ENCODE measurements at places on chromosomes 6 and 20.

DNA sequence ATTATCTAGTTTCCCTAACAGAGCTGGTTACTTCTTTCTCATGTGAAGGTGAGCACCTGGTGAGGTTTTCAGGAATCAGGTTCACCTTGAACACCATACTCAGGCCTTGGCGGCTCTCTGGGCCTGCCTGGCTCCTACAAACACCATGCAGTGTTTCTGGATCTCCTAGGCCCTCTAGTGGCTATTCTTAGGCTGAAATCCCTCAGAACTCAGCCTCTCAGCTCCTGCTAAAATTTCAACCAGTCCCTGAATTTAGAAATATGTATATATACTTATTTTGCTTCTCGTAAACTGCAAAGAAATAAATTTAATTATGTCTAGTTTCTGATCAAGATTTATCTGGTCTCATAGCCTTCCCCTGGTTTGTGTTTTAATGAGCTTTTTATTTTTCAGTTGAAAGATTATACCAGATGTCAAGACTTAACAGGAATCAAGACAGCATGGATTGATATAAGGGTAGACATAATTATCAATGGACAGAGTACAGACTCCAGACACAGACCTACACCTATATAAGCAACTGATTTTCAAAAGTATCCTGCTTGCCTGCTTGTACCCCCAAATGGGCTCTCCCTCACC lies 55.9 kb downstream of the ANKEF1 start:
- DNase-seq = no peak
- no peaks in the 10 kb centered on the region for H3K36me3 ChIP-seq
- H3K4me3 ChIP-seq = no peak overlapping the region
- H3K27me3 ChIP-seq = no peaks in the 10 kb centered on the region
- no peaks in the 10 kb centered on the region for H3K4me1 ChIP-seq

- H3K36me3 ChIP-seq = no peaks in the 10 kb centered on the region
- peaks cover 13% of the 10 kb centered on the region for H3K4me1 ChIP-seq
- no peaks in the 10 kb centered on the region for H3K27me3 ChIP-seq
- DNase-seq = peak; percentile 42
- no peak overlapping the region for H3K27ac ChIP-seq
Observed at GRCh38 chr6:110537208-110538123, 61.1 kb upstream of the SLC22A16 start.

DNA sequence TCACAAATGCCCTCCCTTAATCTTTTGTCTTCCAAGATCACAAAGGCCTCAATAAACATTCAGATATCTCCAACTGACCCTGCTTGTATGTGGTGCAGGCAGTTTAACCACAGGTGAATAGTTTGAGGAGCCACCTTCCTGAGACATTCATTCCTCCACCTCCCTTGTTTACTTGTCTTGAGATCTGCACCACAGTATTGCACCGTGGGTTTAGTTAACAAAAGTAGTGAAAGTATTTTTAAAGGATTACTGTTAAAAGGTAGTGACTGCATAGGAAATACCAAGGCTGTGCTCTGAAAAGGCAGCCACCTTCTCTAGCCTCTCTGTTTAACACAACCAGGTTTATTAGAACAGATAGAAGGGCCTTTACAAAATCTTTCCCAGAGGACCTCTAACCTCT lies 46.5 kb downstream of the SESN1 start:
- H3K36me3 ChIP-seq = no peaks in the 10 kb centered on the region
- no peak overlapping the region for H3K4me3 ChIP-seq
- no peaks in the 10 kb centered on the region for H3K27me3 ChIP-seq

GRCh38 chr20:47496118-47496517 lies 5.6 kb upstream of the NCOA3 start:
- H3K4me1 ChIP-seq = peaks cover 27% of the 10 kb centered on the region
- H3K4me3 ChIP-seq = no peak overlapping the region
- H3K27ac ChIP-seq = no peak overlapping the region
- no peaks in the 10 kb centered on the region for H3K27me3 ChIP-seq
- no peak for DNase-seq
- no peaks in the 10 kb centered on the region for H3K36me3 ChIP-seq

DNA sequence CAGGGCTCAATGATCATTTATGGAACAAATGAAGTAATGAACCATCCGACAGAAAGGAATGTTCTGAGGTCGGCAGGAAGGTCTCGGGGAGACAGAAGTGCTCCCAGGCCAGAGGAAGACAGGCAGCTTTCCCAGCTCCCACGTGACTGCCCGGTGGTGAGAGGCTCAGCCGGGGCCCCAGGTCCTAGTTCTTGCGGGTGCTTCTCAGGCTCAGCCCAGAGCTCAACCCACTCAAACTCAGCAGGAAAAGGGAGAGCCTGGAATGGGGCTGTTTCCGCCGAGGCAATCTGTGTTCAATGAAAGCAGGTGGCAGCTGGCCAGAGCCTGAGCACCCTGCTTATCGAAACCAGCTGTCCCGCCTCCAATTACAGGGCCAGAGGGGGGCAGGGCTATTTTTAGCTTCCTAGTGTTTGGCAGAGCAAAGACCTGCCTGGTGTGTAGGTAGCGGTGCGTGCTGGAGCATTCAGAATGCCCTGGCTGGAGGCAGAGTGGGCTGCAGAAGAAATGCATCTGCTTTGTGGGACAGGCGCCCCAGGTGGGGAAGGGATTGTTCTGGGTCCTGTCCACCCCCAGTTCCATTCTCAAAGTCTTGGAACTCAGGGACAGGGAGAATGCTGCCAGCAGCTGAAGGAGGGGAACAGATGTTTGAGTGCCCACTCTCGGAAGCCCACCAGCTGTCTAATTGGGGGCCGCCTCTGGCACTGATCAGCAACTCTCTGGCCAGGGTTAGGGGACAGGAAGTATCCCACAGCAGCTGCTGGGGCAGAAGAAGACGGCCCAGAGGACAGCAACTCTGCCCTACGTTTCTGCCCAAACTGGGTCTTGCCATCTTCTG lies 145.1 kb downstream of the PREX1 start:
- DNase-seq = no peak
- H3K4me1 ChIP-seq = peaks cover 59% of the 10 kb centered on the region
- H3K27me3 ChIP-seq = no peaks in the 10 kb centered on the region
- H3K36me3 ChIP-seq = peaks cover 29% of the 10 kb centered on the region
- peak overlapping the region; percentile 8 for H3K4me3 ChIP-seq
- H3K27ac ChIP-seq = peak overlapping the region; percentile 48

DNA sequence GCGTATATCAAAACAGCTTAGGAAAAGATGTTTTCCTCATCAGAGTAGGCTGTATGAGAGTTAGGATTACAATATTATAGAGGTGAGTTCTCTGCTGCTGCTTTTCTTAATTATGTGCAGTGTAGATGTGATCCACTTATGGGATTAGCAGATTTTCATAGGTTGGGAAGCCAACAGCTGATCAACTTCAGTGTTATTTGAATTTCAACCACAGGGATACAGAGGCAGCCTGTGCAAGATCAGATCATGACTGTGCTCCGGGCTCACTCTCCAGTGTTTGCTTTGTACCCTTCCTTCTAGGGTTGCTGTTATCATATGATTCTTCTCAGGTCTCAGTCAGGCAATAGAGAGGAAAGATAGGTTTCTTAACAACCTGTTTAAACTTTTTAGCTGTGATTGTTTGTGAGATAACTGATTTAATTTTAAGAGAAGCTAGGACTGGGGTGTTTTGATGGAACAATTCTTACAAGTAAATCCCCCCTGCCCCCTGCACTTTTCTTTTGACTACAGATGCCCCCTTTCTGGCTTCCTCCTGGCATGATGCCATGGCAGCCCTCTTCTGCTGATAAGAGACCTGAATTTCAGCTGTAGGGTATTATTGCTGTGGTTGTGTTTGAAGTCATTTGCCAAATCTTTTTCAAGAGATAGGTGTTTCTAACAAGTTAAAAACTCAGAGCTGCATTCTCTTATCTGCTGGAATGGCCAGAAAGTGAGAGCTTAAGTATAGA lies 8.5 kb downstream of the RNF8 start:
- no peak for DNase-seq
- peaks cover 16% of the 10 kb centered on the region for H3K4me1 ChIP-seq
- no peak overlapping the region for H3K27ac ChIP-seq
- peaks cover 31% of the 10 kb centered on the region for H3K36me3 ChIP-seq
- H3K27me3 ChIP-seq = no peaks in the 10 kb centered on the region

DNA sequence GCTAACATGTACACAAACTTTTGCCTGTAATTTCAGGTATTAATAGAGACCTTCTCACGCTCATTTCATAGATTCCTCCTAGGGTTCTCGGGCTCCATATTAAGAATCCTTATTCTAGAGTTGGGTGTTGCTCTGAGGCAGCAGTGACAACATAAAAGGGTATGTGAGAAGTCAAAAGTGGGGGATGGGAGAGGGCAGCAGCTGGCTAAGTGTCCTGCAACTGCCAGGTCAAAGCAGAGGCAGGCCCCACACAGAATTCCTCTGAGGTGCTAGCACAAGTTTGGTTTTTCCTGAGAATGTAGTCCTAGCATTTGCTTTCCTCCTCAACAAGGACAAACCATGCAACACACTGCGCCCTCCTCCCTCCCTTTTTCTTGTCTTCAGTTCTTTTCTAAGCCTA lies 4.6 kb downstream of the NSFL1C start:
- peaks cover 9% of the 10 kb centered on the region for H3K36me3 ChIP-seq
- H3K27ac ChIP-seq = no peak overlapping the region
- no peak overlapping the region for H3K4me3 ChIP-seq
- no peaks in the 10 kb centered on the region for H3K27me3 ChIP-seq
- no peak for DNase-seq

GRCh38 chr20:44856442-44856841 lies 29.1 kb upstream of the YWHAB start:
- DNase-seq = peak; percentile 2
- peaks cover 16% of the 10 kb centered on the region for H3K4me1 ChIP-seq
- no peaks in the 10 kb centered on the region for H3K36me3 ChIP-seq
- H3K27ac ChIP-seq = no peak overlapping the region
- no peaks in the 10 kb centered on the region for H3K27me3 ChIP-seq

DNA sequence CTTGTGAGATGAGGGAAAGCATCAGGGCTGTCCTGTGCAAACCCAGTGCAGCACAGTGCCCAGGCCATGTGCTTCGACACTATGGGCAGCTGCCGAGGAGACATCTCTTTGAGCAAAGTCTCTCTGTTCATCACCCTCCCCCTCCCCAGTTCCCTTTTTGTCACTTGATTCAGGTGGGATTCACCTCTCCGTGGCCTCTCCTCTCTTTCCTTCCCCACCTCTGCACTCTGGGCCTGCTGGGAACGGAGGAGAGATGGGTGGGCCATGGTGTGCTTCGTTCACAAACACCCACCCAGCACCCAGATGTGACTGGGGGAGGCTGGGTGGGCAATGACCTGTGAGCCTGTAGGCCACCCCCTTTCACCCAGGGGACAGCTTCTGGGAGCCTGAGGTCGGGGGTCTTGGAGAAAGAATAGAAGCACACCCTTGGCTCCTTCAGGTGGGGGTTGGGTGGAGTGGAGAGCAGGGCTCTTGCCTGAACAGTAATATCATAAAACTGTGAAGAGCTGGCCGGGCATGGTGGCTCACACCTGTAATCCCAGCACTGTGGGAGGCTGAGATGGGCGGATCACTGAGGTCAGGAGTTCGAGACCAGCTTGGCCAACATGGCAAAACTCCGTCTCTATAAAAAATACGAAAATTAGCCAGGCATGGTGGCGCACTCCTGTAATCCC lies 33.5 kb upstream of the DLGAP4 start:
- H3K27me3 ChIP-seq = peaks cover 31% of the 10 kb centered on the region
- no peak overlapping the region for H3K27ac ChIP-seq
- H3K4me3 ChIP-seq = no peak overlapping the region
- DNase-seq = no peak
- no peaks in the 10 kb centered on the region for H3K36me3 ChIP-seq
- no peaks in the 10 kb centered on the region for H3K4me1 ChIP-seq

GRCh38 chr6:139473231-139473701 lies 98.8 kb upstream of the CITED2 start:
- no peak for DNase-seq
- no peaks in the 10 kb centered on the region for H3K36me3 ChIP-seq
- H3K27ac ChIP-seq = peak overlapping the region; percentile 64
- no peaks in the 10 kb centered on the region for H3K27me3 ChIP-seq

DNA sequence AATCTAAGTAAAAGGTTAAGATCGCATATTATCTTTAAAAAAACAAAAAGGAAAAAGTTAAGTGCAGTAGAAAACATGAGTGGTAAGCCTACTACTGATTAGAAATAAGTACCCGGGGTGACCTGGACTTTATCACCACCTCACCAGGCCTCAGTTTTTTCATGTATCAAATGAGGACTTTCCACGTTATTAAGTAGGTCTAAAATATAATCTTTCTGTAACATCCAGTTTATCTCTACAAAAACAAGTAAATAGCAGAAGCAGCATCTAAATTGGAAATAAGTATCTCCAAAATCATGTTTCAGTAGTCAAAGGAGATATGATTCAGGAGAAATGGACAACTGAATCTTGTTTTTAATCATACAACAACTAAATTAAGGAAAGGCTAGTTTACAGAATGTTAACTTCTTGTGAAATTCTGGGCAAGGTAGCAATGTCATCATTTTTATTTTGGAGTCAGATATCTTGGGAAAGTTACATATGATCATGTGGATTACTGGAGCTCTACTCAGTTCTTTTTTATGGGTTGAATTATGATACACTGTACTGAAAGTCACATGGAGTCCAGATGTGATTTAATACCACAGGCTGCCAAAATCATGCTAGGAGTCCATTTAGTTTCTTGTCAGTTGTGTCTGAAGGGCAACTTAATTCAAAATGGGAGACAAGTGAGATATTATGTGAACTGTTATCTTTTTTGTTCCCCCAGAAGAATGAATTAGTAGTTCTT lies 114.7 kb upstream of the PRL start:
- H3K27me3 ChIP-seq = no peaks in the 10 kb centered on the region
- no peaks in the 10 kb centered on the region for H3K36me3 ChIP-seq
- no peak overlapping the region for H3K4me3 ChIP-seq
- no peaks in the 10 kb centered on the region for H3K4me1 ChIP-seq

DNA sequence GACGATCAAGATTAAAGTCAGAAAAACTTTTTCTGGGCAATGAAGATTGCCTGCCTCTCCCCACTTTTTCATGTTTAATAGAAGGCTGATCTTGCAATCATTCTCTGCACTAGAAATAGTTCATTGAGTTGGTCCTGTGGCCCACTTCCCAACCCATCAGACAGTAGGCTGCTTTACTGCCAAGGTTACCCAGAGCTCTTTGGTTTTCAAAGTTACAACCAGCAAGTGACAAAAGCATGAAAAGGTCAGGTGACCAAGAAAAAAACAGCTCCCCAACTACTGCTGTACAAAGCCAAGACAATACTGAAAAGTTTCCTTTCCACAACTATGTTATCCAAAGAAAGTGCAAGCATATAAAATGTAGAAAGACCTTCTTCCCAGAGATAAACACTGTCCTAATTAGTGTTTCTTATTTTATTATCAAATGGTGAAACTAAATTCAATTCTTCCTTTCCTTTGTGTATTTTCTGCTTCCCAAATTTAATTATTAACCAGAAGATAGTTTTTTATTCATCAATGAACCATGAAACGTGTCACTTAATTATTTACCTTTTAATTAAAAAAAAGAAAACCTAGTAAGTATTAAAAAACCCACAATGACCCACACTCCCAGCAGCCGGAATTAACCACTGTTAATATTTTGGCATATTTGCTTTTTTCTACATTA lies 16.6 kb downstream of the DNAAF9 start:
- no peak overlapping the region for H3K27ac ChIP-seq
- no peak for DNase-seq
- peaks cover 23% of the 10 kb centered on the region for H3K4me1 ChIP-seq
- no peaks in the 10 kb centered on the region for H3K27me3 ChIP-seq

All from esophagus muscularis mucosa (tissue), 4 donors.